ENCODE measurements at places on chromosomes 6 and 20.

GRCh38 chr6:83914953-83915352 lies 55.5 kb downstream of the CYB5R4 start:
- no peak for DNase-seq

- DNase-seq, result no peak
Observed at GRCh38 chr6:72552938-72553337, 68.9 kb upstream of the KCNQ5 start.

DNA sequence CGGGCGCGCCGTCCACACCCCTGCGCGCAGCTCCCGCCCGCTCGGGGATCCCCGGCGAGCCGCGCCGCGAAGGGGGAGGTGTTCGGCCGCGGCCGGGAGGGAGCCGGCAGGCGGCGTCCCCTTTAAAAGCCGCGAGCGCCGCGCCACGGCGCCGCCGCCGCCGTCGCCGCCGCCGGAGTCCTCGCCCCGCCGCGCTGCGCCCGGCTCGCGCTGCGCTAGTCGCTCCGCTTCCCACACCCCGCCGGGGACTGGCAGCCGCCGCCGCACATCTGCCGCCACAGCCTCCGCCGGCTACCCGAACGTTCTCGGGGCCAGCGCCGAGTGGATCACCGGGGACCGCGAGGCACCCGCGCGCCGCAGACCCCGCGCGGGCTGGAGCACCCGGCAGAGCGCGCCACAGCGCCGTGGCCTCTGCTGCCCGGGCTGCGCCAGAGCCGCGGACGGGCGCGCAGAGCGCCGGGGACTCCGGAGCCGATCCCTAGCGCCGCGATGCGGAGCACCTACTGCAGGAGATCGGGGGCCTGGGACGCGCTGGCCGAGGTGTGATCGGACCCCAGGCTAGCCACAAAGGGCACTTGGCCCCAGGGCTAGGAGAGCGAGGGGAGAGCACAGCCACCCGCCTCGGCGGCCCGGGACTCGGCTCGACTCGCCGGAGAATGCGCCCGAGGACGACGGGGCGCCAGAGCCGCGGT lies at the start of gene BMP2:
Gene BMP2 (plus strand): TSS at position 151 of the 692 bp plus-strand sequence. CDS start 2,441 bp downstream, outside the sequence.
- DNase-seq, result no peak

GRCh38 chr20:23152308-23152892 lies 66.3 kb upstream of the CD93 start:
- no peak for DNase-seq

DNA sequence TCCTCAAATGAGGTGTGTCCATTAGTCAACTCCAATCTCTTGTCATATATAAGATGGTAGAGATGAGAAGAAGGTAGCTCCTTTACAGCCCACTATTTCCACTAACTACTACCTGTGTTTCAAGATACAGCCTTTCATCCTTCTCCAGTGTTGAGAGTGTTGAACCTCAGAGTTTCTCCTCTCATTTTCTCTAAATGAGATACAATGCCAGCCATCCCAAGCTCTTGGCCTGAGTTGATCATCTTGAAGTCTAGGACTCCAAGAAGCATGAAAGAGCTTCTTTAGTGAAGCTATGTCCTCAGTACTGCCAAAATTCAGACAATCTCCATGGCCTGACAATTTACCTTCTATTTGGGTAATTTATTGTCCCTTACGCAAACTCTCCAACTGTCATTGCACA lies 548 bp upstream of the HLA-DRA start:
- DNase-seq, result no peak

DNA sequence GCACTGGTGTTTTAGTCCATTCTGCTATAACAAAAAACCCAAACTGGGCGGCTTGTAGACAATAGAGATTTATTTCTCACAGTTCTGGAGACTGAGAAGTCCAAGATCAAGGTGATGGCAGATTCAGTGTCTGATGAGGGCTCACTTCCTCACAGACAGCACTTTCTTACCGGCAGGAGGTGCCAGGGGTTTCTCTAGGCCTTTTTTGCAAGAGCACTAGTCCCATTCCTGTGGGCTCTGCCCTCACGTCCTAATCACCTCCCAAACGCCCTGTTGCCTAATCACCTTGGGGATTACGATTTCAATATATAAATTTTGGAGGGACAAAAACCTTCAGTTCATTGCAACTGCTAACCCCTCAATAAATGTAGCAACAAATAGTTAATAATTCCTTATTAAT lies 140.0 kb upstream of the SGK1 start:
- DNase-seq, result no peak

- no peak for DNase-seq
Observed at GRCh38 chr6:170205534-170206316, 85.2 kb downstream of the DLL1 start.

DNA sequence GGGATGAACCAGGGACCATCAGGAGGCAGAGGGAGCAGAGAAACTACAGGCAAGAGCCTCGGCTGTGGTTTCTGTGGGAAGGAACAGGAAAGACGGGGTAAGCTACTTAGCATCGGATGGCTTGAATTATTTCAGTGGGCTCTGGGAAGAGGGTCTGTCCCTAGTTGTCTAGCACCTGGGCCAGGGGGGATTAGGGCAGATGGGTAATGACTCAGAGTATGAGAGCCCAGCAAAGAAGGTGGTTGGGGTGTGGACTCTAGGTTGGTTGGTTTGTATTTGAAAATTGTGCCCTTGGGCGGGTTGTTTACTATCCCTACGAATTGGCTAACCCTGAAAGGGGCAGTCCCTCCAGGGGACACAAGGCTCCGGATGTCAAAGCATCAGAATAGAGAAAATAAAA lies 148.5 kb upstream of the TAB2 start:
- no peak for DNase-seq

DNA sequence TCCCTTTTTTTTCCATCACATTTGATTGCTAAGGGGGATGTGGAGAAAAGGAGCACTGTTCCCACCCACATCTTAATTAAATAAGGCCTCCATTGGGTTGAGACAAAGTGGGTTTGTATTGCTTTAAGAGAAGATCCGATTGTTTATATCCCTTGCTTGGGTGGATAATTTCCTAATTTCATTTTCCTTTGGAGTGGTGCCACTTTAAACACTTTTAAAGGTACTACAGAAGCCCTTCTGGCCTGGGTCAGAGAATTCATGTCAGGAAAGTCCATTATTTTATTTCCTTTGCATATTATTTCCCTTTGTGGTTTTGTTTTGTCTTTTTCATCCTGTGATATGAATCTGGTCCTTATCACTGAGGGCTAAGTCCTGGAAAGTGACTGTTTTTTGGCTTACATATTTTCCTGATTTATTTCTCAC lies 56.9 kb downstream of the PHACTR2 start:
- no peak for DNase-seq

GRCh38 chr20:38447931-38448675 lies 13.0 kb upstream of the SNHG17 start:
- DNase-seq, result no peak

DNA sequence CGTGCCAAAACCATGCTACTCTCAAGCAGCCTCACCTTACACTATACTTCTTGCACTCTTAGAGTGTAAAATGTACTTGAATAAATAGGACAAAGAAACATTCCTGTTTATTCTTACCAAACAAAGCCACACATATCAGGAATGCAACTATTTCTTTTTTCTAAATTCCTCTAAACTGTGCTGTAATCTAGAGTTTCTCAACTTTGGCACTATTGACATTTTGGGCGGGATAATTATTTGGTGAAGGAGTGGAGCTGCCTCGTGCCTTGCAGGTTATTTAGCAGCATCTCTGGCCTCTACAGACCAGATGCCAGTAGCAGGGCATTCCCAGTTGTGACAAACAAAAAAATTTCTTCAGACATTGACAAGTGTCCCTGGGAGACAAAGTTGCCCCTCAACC lies 86.9 kb downstream of the PHACTR1 start:
- DNase-seq, result no peak

DNA sequence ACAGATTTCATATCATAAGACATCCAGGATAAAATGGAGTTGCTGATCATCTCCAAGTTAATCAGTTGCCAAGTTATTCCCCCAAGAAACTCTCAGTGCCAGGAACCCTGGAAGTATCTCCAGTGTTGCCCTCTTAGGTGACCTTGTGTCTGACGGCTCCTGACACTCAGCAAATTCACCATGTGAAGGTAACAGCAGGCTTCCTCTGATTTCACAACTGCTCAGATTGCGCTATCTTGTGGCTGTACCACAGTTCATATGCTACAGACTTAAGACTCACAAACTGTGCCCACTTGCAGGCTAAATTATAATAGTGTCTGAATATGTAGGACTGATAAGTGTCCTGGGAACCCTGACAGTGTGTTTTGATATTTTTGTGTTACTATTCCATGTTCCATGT lies 186.6 kb upstream of the OPRM1 start:
- no peak for DNase-seq

GRCh38 chr6:20332441-20333006 lies 69.2 kb upstream of the E2F3 start:
- DNase-seq, result no peak

DNA sequence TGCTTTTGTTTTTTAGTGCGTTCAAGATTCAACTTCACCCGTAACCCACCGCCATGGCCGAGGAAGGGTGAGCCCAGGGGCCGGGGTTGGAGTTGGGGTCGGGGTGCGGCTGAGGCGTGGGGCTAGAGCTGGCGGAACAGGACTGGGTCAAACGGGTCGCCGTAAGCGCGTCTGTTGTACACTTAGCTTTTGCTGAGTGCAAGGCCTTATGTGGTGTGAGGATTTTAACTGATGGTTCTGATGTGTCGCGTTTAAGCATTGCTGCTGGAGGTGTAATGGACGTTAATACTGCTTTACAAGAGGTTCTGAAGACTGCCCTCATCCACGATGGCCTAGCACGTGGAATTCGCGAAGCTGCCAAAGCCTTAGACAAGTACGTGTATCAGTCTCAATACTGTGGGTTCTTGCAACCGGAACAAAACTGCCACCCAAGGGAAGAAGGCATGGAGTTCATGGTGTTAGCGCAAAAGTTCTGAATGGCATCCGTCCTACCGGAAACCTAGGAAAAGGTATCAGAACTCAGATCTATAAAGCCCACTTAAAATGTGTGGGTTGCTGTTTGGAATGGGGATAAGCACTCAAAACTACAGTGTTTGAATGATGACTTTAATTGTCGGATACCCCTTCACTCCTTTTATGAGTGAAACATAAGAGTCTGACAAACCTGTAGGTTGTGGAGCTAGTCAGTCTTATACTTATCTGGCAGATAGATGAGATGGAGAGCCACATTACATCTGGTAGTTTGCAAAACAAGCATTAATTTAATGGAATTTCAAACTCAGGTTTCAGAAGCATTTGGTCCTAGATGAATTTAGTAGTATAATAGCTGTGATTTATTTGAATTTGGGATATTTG lies 574 bp downstream of the RPS12 start:
- no peak for DNase-seq

DNA sequence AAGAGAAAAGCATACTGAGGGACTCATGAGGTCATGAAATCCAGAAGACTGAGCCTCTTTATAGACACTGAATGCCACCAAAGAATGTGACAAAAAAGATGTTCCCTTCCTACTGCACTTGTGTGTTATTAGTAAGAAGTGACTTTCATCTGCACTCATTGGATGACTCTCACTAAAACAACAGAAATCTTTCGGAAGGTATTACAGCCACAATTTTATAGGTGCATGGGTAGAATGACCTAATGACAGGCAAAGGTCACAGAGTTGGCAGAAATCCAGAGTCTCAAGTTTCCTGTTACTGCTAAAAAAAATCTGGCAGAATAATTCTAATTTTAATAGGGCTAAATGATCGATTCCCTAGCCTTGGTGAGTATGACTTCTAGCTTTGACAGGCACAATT lies 13.3 kb downstream of the PKHD1 start:
- DNase-seq, result no peak

GRCh38 chr20:39083761-39084160 lies 121.6 kb downstream of the DHX35 start:
- DNase-seq, result no peak

GRCh38 chr6:41498968-41499599 lies 47.1 kb upstream of the FOXP4 start:
- DNase-seq, result no peak

DNA sequence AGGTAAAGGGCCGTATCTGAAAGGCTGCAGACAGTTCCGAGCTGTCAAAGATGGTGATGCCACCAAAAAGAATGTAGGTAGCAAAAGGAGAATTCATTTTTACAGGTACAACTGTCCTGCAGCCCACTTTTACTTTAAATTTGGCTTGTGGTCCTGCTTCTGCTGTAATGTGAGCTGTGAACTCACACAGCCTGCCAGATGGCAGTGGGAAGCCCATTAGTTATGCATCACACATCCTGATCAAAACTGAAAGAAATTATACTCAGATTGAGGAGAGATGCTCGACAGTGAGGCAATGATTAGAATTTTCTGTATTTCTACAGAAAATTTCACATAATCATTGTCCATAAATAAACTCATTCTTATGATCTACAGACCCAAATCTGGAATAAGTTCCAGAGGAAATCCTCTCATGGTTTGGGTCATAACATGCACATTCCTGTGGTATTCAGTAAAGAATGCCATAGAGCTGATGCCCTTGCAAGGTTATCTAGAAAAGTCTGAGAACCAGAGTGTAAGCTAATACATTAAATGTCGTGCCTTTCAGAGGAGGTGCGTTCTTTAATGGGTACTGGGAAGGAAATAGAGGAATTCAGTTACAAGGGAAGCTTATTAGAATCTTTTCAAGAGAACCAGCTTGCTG lies 23.9 kb upstream of the E2F3 start:
- no peak for DNase-seq

DNA sequence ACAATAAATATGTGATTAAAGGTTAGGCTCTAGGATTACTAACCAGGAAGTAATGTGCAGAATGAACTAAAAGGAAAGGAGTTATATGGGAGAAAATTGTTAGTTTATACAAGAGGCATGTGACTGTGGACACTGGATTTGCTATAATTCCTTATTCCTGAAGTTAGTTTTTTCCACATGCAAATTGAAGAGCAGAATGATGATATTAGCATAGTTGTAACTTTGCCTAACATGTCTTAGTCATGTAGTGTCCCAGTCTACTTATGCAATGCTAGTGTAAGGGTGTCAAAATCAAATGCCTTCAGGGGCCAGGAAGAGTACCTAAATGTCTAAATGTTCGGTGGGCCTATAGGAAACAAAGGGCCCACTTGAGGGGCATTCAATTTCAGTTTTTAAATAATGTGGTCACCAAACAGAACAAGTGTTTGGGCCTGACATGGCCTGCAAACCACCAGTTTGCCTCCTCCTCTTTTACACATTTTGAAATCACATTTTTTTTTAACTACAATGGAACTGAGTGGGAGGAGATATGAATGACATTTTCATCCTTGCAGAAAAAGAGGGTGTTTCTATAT lies 28.0 kb upstream of the CEP85L start:
- DNase-seq, result no peak

DNA sequence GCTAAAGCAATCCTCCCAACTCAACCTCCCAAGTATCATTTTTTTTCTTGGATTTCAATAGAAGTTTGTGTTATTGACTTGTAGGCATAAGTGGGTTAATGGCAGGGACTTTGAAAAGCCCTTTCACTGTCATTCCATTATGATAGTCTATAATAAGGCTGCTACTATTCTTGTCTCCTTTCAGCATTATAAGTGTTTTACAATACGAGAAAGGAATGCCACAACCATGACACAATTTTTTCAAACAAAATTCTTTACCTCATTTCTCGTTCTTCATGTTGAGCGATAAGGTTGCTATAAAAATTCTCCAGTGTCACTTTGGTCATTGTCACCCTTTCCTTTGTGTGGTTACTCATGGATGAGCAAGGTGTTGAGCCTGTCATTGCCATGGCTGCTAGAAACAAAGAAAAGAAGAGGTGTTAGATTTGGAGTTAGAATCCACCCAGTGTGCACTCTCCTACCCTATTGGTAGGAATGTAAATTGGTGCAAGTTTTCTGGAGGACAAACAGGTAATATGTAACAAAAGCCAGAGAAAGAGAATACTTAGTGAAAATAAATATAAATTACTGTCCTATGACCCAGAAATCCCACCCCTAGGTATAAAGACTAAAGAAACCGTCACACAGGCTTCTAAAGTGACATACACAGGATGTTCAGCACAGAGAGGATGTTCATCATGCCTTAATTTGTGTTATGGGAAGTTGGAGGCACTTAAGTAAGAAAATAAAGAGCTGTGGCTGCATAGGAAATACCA lies 7.3 kb downstream of the STK38 start:
- no peak for DNase-seq

All from anterior cingulate cortex (tissue), 58 donors.